ENCODE measurements at places on chromosomes 11 and 22. TPM values are rescaled to one million over a fixed set of nuclear protein-coding genes. Genes with fewer than 3 reads are reported as not detected.

The SMPD1 gene
- total RNA-seq = 23.4 TPM

The FRMD8 gene
- total RNA-seq = 78.5 TPM

The CARNS1 gene
- not detected for total RNA-seq

The CDKN1C gene
- total RNA-seq = 3.5 TPM

The ANKK1 gene
- 0.07 TPM for total RNA-seq

The SNX32 gene
- total RNA-seq = 0.79 TPM

- no peak for DNase-seq
Measured at GRCh38 chr11:106158406-106158805, 80.9 kb downstream of the AASDHPPT start.

- no peak for DNase-seq
Measured at GRCh38 chr11:72525466-72525865, 91.1 kb upstream of the CLPB start.

- no peak for DNase-seq
Measured at GRCh38 chr22:46029574-46030200, 52.7 kb upstream of the WNT7B start.

- DNase-seq = no peak
Measured at GRCh38 chr11:75182664-75183063, 31.8 kb downstream of the SLCO2B1 start.

- no peak for DNase-seq
Measured at GRCh38 chr11:96097844-96098421, 174.0 kb upstream of the MTMR2 start.

- no peak for DNase-seq
Measured at GRCh38 chr22:39612811-39613548, 42.4 kb downstream of the CACNA1I start.
